ENCODE measurements at places on chromosomes 12 and 14.

DNA sequence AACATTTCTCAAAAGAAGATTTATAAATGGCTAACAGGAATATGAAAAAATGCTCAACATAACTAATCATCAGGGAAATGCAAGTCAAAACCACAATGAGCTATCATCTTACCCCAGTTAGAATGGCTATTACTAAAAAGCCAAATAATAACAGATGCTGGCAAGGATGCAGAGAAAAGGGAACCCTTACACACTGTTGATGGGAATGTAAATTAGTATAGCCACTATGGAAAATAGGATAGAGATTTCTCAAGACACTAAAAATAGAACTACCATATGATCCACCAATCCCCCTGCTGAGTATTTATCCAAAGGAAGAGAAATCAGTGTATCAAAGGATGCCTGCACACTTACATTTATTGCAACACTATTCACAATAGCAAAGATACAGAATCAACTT is 58.3 kb downstream of the GUCY2C start:
- no peak for DNase-seq

GRCh38 chr12:104687823-104688573 is 231.2 kb downstream of the CHST11 start:
- DNase-seq = peak; percentile 85

GRCh38 chr12:91205811-91206210 is 23.2 kb upstream of the DCN start:
- no peak for DNase-seq

- DNase-seq = no peak
Measured at GRCh38 chr12:116539905-116540482, 19.2 kb upstream of the MAP1LC3B2 start.

- no peak for DNase-seq
Measured at GRCh38 chr12:95701722-95702418, 88.7 kb downstream of the NTN4 start.

DNA sequence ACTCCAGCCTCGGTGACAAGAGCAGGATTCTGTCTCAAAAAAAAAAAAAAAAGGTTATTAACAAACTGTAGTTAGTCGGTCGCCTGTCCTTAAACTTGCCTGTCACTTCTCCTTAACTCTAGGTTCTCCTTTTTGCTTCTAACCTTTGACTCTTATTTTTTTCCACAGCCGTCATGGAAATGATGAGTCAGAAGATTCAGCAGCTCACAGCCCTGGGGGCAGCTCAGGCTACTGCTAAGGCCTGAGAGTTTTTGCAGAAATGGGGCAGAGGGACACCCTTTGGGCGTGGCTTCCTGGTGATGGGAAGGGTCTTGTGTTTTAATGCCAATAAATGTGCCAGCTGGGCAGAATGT is 418 bp upstream of the MYG1 start:
- peak; percentile 61 for DNase-seq

GRCh38 chr12:92042791-92043531 is 102.7 kb downstream of the BTG1 start:
- DNase-seq = no peak

GRCh38 chr14:39038542-39038941 is 64.5 kb downstream of the SEC23A start:
- no peak for DNase-seq

DNA sequence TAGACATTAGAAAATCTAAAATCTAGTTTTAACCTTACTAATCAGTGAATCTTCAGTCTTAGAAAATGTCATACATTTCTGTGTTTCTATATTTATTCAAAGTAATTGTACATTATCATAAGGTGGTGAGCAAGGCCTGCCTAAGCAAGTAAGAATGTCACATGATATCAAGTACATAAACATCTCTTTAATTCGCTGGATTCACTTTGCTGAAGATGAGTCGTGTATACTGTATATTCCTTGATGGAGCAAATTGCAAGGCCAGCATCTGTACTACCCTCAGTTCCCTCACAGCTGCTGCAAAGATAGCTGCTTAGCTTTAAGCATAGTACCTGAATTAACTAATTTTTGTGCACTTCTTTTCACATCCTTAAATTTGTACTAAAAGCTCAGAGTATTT is 8.5 kb upstream of the AK7 start:
- DNase-seq = no peak

- DNase-seq = peak; percentile 74
Measured at GRCh38 chr12:113261847-113262470, 40.7 kb downstream of the TPCN1 start.

DNA sequence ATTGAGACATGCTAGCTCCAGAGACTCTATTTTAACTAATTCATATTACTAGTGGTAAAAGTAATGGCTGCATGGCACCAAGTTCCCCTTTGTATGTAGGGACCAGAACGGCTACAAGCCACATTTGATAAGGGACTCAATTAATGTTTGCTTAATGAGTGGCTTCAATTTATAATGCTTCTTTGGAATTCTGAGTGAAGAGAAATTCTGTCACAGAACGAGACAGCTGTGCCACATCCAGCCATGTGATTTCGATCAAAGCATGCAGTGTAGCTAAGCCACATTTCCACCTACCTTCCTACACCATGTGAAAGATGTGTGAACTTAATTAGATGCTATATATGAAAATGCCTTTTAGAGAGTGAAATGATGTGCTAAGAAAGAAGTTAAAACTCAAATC is 217.4 kb downstream of the ACSS3 start:
- no peak for DNase-seq

- no peak for DNase-seq
Measured at GRCh38 chr12:3574986-3575385, 84.0 kb downstream of the PRMT8 start.

GRCh38 chr12:70068743-70069142 is 174.5 kb upstream of the CNOT2 start:
- no peak for DNase-seq

DNA sequence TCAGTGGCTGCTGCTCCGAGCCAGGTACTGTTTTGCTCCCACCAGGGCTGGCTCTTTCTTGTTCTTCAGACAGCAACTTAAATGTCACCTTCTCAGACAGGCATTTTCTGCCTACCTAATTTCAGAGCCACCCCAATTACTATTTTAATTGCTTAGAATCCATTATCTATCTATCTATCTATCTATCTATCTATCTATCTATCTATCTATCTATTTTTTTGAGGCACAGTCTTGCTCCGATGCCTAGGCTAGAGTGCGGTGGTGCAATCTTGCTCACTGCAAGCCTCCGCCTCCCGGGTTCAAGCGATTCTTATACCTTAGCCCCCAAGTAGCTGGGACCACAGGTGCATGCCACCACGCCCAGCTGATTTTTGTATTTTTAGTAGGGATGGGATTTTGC is 58.5 kb downstream of the SPPL3 start:
- no peak for DNase-seq

DNA sequence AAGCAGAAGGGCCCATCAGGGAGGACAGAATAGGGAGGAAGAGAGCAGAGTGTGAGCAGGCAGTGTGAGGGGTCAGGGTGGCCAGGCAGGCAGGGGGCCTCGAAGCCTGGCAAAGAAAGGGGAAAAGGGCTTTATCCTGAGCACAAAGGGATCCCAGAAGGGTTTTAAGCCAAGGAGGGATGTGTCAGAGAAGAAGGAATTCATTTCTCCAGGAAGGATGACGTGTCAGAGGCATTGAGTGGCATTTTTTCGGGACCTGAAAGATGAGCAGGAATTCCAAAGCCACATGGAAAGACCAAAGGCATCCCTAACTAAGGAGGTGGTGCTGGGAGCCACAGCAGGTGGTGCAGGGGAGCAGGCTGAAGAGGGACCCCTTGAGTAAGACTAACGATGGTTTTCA is 132.1 kb downstream of the DICER1 start:
- no peak for DNase-seq

GRCh38 chr14:65287264-65288131 is 125.0 kb upstream of the FUT8 start:
- peak; percentile 86 for DNase-seq

DNA sequence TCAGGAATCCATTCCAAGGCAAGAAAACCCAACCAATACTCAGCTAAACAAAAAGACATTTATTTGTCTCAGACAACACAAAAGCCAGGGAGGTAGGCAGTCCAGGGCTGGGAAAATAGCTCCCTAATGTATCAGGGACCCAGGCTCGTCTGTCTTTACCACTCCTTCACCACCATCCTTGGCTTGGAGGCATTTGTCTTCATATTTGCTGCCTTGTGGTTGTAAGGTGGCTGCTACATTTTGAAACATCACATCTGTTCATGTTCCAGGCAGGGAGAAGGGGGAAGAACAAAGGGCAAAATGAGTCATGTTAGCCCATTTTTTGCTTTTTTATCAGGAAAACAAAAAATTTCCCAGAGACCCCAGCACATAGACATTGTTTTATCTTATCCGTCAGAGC is 44.8 kb upstream of the PCED1B start:
- DNase-seq = no peak

DNA sequence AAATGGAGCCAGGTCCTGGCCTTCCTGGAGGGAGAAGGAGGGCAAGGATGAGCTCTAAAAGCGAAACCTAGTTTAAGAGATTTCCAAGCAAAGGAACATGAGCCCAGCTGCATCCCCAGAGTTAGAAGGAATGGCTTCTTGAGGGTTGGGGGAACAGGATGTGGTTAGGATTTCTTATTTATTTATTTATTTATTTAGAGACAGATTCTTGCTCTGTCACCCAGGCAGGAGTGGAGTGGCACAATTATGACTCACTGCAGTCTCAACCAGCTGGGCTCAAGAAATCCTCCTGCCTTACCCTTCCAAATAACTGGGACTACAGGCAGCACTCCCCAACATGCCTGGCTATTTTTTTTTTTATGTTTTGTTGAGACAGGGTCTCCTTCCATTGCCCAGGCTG is 25.3 kb upstream of the TMEM106C start:
- no peak for DNase-seq

GRCh38 chr12:94289461-94290312 is 141.3 kb downstream of the PLXNC1 start:
- DNase-seq = no peak

Measured in activated CD8-positive, alpha-beta T cell treated with anti-CD3 and anti-CD28 coated beads for 36 hours (primary cell).